ENCODE measurements at places on chromosomes 13 and 19.

DNA sequence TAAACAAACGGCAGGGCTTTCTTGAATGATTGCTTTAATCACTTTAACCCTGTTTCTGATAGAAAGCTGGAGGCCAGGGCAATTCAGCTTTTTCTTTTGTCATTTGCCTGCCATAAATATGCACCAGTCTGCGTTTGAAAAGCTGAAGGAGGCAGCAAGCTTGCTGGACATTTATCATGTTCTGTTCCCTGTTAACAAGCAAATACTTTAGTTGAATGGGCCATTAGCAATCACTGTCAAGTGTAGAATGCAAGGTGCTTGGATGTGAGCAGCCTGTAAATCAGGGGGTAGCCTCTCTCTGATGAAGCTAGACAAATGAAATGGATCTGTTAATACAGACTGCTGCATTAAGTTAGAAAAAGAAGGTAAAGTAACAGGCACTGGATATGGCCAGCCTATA, 7.6 kb downstream of the EFNB2 start:
- DNase-seq: no peak

DNA sequence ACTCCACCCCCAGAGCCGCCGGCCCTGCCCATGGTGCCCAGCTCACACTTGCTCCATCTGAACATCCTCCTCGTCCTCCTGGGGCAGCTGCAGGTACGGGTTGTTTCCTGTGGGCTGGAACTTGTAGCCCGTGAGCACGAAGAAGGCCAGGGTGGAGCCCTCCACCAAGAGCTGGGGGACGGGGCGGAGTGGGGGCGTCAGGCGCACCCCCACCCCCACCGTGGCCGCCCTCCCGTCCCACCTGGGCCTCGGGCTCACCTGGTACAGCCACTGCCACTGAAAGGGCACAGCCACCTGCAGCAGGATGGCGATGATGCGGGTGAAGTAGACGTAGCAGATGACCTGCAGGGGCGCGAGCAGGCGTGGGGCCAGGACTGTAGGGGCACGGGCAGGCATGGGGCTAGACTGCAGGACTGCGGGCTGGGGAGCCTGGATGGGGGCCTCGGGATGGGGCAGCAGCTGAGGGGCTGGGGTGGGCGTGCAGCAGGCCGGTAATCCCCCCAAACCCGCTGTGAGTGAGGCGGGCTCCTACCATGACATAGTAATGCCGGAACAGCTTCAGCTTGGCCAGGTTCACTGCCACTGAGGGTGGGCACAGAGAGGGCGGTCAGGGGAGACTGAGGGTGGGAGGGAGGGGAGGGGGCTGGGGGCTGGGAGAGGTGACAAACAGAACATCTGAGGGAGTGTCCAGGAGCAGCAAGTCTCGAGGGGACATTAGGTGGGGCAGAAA, 6.3 kb downstream of the GPR108 start:
- DNase-seq: no peak

- no peak for DNase-seq
Observed at GRCh38 chr13:77767413-77767812, 69.9 kb downstream of the SLAIN1 start.

- no peak for DNase-seq
Observed at GRCh38 chr19:9075064-9075949, 11.6 kb upstream of the OR1M1 start.

- DNase-seq: peak; percentile 83
Observed at GRCh38 chr19:49148784-49149651, 6.2 kb downstream of the HRC start.

GRCh38 chr13:95642028-95642621, 2.4 kb downstream of the DZIP1 start:
- DNase-seq: no peak

DNA sequence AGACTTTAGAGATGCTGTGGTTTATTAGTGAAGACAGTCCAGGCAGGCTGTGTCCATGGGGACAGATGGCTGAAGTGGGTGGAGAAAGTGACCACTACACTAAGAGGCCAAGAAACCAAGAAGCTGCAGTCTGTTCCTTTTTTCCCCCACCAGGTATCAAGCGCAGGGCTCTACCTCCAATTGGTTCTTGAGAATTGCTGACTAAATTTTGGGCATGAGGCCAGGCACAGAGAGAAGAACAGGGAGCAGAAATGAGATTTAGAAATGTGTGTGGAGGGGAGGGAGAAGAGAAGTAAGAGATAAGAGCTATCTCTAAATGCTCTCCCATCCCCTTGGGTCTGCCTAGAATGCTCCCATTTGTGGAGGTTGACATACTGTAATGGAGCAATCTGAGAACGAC, 12.3 kb upstream of the CYSLTR2 start:
- DNase-seq: no peak

- DNase-seq: peak; percentile 61
Observed at GRCh38 chr19:2015608-2015950, at the start of gene BTBD2. Gene BTBD2, minus strand, starts transcription at chr19:2015714. Its CDS starts 11 bp downstream, at chr19:2015703.

GRCh38 chr13:26646603-26647002, 89.1 kb downstream of the WASF3 start:
- DNase-seq: no peak

GRCh38 chr13:79290595-79291244, 115.3 kb downstream of the RBM26 start:
- DNase-seq: no peak

DNA sequence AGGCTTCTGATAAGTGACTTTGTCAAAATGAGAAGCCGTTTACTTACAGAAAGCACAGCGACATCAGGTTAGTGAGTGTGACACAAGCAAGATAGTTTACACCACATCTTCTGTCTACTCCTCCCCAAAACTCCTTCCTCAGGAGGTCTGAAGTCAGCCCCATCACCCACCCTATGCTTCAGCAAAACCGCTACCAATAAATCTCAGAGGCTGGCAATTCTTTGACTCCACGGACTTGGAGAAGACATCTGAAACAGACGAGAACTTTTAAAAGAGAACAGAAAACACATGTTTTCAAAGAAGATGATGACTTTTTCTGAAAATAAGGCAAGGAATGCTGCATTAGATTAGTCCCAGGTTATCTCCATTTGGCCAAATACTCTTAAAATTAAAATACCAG, 261.1 kb downstream of the TBC1D4 start:
- no peak for DNase-seq

- no peak for DNase-seq
Observed at GRCh38 chr13:35936246-35936978, 194.8 kb downstream of the DCLK1 start.

- DNase-seq: peak; percentile 11
Observed at GRCh38 chr19:8306235-8307054, 1.7 kb downstream of the CD320 start.

- no peak for DNase-seq
Observed at GRCh38 chr13:43304945-43305344, 281.6 kb downstream of the DNAJC15 start.

- DNase-seq: no peak
Observed at GRCh38 chr13:36673352-36673751, 468 bp upstream of the SERTM1 start.

DNA sequence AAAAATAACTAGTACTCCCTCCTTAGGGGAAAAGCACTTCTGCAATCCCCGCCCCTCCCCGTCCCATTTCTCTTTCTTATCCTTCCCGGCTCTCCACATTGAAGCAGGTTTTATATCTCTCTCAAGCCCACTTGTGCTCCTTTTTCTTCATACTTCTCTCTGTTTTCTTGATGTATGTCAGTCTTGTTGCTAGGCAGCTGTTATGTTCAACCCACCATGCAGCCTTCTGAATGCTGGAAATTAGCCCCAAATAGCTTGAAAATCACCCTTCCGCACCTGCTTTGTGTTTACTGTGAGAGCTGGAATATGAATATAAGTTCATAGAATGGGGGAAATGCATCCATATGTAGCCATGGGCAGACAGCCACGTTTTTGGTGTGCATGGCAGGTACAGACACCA, 461.4 kb downstream of the MYO16 start:
- DNase-seq: no peak

DNA sequence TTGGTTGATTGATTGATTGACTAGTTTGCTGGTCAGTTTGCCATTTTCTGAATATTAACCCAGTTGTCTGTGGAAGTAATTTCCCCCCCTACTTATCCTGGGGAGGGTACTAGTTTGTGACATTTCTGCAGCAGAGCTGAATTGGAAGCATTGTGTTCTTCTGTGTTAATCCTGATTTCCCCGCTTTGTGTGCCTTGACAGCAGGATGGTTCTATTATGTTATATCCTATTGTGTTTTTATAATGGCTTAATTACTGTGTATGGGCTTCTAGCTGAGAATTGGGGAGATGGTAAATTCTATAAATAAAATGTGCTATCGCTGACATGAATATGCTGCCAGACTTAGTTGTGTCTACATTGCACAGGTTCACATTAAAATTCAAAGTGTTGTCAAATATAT, 499.7 kb downstream of the COG6 start:
- DNase-seq: no peak

- DNase-seq: no peak
Observed at GRCh38 chr13:25981060-25981459, 70.8 kb downstream of the SHISA2 start.

DNA sequence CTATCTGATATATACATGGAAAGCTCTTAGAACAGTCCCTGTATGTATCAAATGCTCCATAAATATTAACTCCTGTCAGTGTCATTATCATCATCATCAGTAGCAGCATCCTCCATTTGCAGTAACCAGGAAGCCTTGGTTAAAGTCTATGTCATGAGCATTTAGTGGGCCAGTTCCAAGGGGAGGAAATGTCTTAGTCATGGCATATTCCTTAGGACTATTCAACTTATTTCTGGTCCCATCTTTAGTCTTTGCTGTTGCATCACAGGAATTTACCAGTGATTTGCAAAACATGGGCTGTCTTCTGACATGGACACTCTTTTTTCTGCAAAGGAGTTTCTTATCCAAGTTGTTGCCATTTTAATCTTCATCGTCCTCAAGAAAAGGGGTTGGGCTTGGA, 98.4 kb downstream of the WDFY2 start:
- no peak for DNase-seq

DNA sequence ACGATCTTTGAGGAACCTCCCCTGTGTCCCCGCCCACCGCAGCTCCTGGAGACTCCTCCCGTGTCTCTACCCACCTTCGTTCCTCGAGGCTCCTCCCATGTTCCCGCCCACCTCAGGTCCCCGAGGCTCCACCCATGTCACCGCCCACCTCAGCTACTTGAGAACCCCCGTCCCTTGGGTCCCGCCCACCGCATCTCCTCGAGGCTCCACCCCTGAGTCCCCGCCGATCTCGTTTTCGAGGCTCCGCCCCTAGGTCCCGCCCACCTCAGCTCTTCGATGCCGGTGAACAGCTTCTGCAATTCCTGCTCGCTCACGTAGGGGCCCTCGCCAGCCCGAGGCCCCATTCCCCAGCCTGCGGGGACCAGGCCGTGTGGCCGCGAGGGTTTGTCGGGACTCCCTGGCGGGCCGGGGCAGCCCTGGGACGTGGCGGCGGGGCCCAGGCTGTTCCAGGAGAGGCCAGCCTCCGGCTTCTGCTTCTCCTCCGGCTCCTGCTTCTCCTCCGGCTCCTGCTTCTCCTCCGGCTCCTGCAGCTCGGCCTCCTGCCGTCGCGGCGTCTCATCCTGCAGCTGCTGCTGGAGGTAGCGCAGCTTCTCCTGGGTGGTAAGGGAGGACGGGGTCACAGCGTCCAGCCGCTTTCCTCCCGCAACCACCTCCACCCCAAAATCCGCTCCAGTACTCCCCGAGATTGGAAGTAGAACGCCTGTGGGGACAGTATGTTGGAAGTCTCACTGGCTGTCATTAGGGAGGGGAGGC, 16.7 kb downstream of the TSKS start:
- peak; percentile 55 for DNase-seq

DNA sequence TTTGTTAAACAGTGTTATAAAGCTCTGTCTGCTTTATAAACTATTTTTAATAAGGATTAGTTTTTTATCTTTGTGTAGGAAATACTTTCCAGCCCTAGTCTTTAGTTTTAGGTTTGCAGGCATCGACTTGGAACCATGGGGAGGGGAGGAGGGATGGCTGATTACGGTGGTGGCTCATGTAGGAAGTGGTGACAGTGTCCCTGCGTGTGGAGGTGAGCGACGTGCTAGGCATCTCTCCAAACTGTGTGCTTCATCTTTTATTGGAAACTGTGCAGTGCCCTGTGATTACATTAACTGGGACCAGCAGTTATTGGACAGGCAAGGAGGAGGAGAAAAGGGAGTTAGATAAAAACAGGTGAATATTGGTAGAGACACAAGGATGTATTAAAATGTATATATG, 203.8 kb downstream of the ATP8A2 start:
- DNase-seq: no peak

- no peak for DNase-seq
Observed at GRCh38 chr19:53960886-53961285, 1.9 kb upstream of the CACNG8 start.

DNA sequence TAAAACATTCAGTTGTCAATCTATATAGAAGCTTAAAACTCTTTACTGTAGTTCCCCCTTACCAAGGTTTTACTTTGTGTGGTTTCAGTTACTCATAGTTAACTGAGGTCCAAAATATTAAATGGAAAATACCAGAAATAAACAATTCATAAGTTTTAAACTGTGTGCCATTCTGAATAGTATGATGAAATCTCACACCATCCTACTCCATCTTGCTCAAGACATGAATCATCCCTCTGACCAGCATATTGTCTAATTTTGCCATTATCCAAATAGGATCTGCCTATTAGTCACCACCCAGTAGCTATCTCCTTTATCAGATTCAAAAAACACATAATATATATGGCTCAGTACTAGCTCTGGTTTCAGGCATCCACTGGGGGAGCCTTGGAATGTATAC, 22.4 kb downstream of the ZNF571 start:
- no peak for DNase-seq

GRCh38 chr19:2969104-2969504, 8.3 kb upstream of the TLE6 start:
- no peak for DNase-seq

- DNase-seq: no peak
Observed at GRCh38 chr19:30857388-30857787, 485.2 kb downstream of the ZNF536 start.

GRCh38 chr19:54199401-54199800, 1.3 kb upstream of the RPS9 start:
- DNase-seq: no peak

- no peak for DNase-seq
Observed at GRCh38 chr13:43273362-43273761, 250.0 kb downstream of the DNAJC15 start.

DNA sequence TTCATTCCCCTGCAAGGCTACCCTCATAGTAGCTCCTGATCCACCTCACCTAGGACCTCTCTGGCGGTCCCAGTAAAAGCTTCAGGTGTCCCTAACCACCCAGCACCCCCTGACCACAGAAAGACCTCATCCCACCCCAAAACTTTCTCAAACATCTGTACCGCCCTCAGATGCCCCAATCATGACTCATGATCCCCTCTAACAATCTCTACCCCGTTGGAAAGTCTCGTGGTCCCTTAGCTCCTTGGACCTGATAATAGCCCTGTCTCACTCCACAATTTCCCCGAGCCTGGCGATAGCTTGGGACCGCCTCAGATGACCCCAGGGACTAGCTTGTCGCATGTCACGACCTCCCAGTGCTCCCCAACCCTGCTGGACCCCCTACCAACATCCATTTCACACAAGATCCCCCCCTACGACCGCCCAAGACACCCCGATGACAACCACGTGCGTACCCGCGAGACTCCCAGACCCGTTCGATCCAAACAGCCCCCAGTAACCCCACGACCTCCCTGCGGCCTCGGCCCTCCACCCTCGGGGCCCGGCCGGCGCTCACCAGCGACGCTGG, 450 bp downstream of the NDUFA11 start:
- DNase-seq: no peak
